ENCODE measurements at places on chromosomes 7 and 10.

DNA sequence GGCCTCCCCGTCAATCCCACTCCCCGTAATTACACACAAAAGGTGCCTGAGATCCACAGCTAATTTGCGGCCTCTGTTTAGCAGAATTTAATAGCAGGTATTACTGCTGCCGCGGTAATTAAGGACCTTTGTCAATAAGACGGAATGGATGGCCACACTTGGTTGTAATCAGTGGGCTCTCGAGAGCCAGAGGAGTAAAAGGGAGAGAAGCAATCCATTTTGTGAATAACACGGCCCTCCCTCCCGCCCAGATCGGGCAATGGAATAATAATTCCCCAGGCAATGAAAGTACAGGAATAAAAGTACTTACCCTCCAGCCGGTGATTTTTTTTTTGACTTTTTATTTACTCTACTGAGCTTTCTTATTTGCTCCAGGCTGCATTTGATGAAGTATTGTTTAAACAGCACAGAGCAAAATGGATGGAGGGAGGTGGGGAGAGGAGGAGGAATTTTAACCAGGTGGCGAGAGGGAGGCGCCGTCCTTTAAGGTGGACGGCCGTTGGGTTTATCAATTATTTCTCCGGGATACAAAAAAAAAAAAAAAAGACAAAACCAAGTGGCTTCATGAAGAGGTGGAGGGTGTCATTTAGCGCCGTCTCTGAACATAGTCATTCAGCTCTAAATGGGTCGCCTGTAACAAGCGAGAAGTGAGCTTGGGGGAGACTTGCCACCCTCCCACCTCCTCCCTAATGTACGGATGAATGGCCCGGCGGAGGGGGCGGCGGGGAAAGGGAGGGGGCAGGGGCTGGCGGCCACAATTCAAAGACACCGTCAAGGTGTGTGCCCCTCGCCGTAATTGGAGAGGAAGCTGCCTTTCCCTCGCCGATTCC, 120.3 kb downstream of the BUB3 start:
- DNase-seq: no peak

DNA sequence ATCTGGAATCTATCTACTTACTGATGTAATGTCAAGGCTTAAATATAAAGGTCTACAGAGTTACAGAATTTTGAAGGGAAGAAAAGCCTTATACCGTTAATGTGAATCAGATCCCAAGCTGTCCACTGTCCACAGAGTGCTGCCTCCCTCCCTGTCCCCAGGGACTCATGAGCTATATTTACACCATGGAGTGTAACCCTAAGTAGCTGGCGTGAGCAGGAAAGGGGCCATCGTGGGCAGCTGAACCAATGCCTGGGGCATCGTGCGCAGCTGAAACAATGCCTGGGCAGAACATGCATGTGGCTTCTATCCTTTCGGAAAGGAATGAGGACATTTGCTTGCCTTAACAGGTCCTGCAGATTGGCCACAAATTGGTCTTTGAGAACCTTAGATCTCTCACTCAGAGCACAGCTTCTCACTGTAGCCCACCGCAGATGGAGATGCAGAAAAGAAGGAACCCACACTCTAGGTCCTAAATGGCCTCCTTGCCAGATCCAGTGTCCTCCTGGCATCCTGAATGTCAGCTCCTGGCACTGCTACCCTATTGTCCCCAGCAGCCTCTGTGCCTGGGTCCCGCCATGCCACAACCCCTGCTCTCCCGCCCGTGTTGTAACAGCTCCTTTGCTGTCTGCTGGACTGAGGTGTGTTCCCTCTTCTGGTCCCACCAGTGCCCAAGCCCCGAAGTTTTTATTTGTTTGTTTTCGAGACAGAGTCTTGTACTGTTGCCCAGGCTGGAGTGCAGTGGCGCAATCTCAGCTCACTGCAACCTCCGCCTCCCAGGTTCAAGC, 30.3 kb downstream of the CCDC3 start:
- DNase-seq: no peak

DNA sequence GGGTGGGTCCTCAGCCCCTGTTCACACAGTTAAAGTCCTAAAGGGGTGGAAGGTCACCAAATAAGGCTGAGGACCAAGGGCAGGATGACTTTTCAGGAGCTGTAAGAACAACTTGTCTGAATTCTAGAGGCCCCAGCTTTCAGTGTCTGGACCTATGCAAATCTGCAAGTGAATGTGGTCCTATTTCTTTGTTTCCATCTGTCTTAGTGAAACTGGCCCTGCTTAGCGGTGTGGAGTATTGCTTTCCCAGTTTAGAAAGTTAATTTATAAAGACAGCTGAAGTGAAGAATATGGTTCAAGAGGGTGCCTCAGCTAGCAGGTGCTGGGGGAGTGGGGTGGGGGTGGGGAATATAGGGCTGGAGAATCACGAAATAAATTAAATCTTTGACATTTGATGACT, 40.1 kb downstream of the HHEX start:
- DNase-seq: no peak

- DNase-seq: no peak
These were observed 161.4 kb downstream of the RAB11FIP2 start for GRCh38 chr10:117885206-117885829.

- DNase-seq: no peak
These were observed 211.8 kb upstream of the FOXK1 start for GRCh38 chr7:4470246-4470645.

GRCh38 chr7:151696721-151697514, 177.2 kb upstream of the RHEB start:
- no peak for DNase-seq

DNA sequence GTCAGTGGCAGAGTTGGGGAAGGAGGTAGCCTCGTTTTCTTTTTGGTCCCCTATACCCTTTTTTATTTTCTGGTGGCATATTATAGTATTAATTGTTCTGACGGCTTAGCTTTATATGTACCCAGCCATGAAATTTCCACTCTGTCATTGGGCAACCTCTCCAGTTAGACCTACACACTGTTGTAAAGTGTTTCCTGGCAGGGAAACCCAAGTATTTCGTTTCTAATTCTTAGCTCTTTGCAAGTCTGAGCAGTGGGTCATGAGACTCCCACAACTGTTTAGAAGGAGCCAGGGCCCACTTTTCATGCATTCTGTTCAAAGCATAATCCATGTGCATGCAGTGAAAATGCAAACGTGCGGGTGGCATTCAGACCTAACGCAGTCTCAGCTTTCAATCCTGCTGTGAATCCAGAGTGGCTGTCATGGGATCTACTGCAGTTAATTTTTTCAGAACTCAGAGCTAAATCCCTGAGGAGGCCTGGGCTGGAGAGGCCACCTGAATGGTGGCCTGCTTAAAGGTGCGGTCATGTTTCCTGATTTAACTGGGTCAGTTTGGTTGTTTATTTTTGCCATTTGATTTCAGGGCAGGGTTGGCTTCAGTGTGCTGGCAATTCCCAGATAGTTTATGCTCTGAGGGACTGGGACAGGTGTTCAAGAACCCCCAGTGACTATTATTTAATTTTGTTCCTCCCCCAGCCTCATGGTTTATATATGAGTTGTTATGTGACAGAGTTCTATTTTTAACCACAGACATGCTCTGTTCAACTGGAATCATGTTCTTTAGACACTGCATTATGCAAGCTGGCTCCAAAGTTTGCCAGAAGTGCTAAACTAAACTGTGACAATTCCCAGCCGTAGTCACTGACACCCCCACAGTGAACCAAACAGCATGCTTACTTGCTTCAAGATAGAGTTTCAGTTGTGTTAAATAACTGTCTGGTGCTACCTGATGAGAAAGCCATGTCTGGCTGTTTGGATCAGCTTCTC, 27.4 kb upstream of the SYPL1 start:
- no peak for DNase-seq

DNA sequence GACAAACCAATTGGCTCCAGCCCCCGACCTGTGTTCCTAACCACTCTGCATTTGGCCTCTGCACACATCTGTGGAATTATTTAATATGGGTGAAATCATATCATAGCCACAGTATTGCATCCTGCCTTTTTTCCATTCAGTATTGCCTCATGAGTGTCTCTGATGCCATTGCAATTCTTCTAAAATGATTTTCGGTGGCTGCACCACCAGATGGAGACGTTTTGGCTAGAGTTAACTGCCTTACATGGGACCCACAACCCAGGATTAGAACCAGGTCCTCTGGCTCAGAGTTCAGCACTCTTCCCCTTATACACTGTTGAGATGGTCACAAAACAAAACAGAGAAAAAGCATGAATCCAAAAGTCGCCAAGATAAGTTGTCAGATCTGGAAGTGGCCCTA, 180.8 kb downstream of the EMX2 start:
- DNase-seq: no peak

GRCh38 chr10:91683975-91684374, 51.1 kb upstream of the PPP1R3C start:
- DNase-seq: peak; percentile 22

DNA sequence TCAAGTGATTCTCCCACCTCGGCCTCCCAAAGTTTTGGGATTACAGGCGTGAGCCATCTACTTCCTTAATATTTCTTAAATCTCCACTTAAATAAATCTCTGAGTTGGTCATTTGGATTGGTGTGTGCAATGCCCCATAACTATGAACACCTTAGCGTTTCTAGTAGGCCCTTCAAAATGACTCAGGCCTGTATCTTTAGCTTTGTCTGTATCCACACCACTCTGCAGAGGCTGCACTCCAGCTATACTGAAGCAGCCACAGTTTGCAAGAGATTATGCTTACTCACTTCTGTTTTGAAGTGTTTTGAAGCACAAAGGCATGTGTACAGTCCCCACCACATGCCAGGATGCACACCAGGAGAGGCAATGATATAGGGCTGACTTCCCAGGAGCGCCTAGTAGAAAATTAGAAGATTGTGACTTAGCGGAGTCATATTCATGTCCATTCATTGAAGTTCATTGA, 2.4 kb upstream of the ST7 start:
- no peak for DNase-seq

- DNase-seq: no peak
These were observed 379.7 kb downstream of the PHTF2 start for GRCh38 chr7:78178319-78178718.

DNA sequence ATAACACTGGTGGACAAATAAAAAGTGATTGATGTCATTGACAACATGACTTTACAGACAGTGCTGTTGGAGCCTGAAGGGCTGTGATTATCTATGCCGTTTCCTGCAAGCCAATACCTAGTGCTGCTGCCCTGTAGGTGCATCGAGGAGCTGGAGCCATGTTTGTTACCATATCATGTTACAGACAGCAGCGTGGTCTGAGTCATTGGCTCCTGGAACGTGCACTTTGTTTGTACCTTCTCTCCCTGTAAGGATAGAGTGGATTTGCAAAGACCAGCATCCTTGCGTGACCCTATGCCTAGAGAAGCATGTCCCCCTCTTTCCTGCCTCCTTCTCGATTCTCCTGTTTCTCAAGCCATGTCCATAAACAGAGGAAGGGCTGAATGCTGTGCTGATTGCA, 597.2 kb downstream of the TYW1 start:
- no peak for DNase-seq

- no peak for DNase-seq
These were observed 94.7 kb upstream of the EFCAB10 start for GRCh38 chr7:105675934-105676371.

DNA sequence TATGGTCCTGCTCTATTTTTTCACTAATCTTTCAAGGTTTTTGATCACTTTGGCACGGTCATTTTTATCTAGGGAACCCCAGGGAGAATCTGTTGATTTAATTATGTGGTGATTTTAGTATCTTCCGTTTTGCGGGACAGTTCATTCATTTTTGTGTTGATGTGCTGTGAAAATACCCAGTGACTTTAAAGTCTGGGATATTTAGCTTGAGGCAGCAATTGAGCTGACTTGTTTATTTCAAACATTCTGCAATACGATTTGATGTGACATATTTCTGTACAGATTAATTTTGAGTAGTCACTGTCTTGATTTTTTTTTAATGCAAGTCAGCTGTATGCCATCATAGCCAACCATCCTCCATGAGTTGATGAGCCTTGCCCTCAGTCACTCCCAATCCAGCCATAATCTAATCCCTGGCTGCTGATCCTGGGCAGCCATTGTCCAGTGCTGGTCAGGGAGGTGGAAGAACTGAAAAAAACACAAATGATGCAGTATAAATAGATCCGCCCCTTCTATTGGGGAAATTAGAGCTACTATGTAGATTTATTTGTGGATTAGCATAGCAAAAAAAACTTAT, 183.4 kb downstream of the CCSER2 start:
- DNase-seq: no peak

DNA sequence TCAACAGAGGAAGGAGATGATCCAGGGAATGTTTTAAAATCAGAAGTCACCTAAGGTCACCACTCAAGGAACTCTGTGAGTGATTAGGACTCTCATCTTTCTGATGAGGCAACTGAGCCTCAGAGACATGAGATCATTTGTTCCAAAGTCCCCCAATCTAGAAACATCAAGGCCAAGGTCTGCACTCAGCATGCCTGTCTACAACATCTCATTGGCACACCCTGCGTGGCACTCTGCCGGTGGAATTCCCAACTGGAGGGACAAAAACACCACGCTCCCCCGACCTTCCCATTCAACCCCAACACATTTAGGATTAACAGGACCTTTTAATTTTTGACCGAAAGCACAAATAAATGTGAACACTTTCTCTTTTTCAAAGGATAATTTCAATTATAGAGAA, 31.4 kb downstream of the CPXM2 start:
- DNase-seq: no peak

DNA sequence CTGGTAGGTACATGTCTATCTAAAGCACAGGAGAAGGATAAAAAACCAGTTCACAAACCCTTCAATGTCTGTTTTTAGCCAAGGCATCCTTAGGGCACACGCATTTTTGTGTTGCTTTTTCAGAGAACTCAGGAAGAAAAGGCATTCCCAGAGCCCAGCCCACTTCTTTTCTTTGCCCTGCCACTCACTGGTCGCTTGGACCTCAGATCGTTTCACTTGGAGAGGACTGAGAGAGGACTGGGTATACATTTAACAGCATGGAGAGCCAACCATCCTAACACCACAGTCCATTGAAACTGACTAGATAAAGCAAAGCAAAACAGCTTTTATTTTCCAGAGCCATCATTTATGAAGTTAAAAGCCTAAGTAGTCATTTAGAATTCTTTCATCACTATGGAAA, 194.2 kb downstream of the CAMK1D start:
- DNase-seq: no peak

- no peak for DNase-seq
These were observed 170.8 kb upstream of the HABP2 start for GRCh38 chr10:113381981-113382509.
